ENCODE measurements at places on chromosomes 1 and 21.

DNA sequence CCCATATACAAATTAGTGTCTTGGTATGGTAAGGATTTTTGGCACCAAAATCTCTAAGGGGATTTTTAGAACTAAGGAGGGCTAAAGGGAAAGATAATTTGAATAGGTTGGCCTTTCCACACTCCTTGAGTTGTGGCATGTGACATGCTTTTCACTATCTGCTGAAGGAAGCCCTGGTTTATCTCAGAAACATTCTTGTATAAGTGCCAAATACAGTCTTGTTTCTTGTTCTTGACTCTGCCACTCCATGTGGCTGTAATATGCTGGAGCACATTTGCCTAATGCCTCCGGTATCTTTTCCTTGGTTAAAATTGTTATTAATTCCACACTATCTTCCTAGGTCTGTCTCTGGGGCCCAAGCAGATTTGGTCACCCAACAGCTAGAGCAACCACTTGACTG is 457.0 kb downstream of the USP25 start:
- no peak for DNase-seq

DNA sequence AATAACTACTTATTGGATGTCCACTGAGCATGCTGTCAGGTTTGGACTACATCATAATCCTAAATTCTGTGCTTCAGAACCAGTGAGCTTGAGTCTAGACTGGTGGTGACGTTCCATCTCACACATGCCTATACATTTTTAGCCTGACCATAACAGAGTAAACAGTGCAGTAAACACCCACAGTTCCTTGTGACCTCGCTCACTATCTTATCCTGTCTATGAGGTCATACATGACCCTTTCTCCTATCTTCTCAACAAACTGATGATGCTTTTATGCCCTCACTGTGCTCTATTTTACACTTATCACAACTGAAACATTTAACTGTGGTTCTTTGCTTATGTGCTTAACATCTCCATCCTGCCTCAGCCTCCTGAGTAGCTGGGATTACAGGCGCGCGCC is 91.2 kb downstream of the ENAH start:
- no peak for DNase-seq

DNA sequence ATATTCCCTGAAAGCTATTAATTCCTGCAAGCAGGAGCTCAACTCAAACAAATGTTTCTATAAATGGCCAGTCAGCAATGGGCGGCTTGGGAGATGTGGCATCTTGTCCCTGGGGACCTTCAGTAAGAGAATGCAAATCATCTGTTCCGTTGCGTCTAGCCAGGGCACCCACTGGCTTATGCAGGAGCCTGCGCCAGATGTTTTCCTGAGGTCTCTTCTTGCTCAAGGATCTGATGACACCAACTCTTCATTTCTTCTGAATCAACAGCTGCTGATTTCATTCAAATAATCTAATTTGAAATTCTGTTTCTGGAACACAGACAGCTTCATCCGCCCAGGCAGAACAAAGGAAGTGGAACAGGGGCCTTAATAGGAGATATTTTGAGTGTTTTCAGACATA is 70.0 kb upstream of the AJAP1 start:
- DNase-seq, result no peak

- no peak for DNase-seq
Observed at GRCh38 chr1:35927472-35927871, 3.4 kb upstream of the AGO3 start.

DNA sequence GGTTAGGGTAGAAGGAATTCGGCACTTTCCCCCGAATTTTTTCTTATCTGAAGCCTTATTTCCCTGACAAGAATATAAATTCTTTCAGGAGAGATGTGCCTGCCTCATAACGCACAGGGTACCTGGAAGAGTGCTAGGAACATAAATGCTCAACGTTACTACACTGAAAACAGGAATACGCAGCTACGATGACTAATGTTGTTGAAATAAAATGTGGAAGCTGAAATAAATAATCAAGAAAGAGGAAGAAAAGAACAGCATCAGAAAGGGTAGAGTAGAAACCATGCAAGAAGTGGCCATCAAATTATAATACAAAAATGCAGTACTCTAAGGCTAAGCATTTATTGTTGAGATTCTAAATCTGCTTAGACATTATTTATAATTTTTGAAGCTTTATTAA is 33.9 kb downstream of the SLC66A1 start:
- no peak for DNase-seq

DNA sequence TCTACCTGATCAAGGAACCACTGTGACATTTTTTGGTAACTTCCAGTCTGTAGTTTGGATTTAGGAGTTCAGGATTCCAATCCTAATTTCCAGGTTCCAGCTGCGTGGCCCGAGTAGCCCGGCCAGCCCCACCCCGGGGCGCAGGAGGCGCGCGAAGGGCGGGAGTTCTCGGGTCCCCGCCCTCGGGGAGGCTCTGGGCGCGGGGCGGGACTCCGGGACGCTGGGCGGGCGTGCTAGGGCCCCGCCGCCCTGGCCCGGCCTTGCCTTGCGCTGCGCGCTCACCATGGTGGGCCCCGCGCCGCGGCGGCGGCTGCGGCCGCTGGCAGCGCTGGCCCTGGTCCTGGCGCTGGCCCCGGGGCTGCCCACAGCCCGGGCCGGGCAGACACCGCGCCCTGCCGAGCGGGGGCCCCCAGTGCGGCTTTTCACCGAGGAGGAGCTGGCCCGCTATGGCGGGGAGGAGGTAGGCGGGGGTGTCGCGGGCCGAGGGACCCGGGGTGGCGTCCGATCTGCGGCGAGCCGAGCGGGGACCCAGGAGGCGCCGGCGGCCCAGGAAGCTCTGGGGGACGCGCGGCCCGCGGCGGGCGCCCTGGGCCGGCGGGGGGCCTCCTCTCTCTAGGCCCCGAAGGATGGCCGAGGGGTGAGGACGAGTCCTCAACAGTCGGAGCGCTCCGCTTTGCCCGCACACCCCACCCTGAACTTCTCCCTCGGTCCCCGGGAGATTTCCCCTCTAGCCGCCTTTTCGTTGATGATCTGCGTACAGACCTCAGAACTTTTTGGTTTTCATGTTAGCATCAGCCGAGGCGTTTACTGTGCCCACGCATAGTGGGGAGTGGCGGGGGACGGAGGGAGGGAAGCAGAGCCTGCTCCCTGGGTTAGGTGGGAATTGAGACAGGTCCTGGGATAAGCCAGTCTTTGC is at the start of gene NENF:
Gene NENF (plus strand): TSS at position 260 of the 916 bp plus-strand sequence. CDS start 24 bp downstream, at position 284.
- peak; percentile 54 for DNase-seq

- no peak for DNase-seq
Observed at GRCh38 chr1:111961773-111962565, 27.5 kb downstream of the KCND3 start.

- DNase-seq, result no peak
Observed at GRCh38 chr1:186792870-186793581, 35.7 kb upstream of the PLA2G4A start.

- DNase-seq, result peak; percentile 15
Observed at GRCh38 chr1:153122831-153123421, 9.6 kb upstream of the SPRR2F start.

DNA sequence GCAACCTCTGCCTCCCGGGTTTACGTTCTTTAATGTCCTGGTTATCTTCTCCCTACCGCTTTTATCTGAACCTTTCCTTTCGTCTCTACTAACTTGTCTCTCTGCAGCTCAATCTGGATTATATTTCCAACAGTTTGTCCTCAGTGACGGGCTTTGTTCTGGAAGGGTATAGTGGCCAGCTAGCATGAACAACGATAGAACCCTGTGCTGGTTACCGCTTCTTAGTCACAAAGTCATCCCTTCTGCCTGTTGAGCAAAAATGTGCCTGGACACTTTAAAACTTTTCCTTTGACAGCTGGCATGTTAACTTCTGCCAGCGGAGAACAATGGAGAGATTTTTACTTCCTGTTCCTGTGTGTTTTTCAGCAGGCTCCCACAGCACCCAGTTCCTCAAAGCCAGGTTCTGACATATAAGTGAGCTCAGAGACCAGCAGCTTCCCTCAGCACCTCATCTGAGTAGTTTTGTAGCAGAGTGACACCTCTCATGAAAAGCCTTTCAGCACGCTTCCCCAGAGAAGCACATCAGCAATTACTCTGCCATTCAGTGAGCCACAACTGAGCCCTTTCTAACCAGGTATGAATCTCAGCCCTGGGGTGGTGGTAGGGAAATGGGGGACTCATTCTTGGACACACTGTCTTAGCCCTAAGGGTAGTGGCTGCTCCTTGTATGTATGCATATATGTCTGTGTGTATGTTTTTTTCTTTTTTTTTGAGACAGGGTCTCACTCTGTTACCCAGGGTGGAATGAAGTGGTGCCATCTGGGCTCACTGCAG is 23.6 kb upstream of the CCDC17 start:
- DNase-seq, result no peak

DNA sequence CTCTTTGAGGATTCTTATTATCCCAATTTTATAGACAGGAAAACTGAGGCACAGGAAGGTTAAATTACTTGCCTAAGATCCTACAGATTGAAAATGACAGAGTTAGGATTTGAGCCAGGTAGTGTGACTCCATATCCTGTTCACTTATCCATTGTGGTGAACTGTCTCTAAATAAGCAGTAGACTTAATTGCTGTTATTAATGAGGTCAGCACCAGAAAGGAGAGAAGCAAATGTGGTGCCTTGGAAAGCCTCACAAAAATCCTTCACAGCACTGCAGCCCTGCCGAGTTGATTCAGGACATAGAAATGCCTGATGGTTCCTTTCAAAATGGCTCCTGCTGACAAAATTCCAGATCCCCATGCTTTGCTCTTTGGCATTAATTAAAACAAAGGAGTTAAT is 193.3 kb upstream of the BEND5 start:
- no peak for DNase-seq

DNA sequence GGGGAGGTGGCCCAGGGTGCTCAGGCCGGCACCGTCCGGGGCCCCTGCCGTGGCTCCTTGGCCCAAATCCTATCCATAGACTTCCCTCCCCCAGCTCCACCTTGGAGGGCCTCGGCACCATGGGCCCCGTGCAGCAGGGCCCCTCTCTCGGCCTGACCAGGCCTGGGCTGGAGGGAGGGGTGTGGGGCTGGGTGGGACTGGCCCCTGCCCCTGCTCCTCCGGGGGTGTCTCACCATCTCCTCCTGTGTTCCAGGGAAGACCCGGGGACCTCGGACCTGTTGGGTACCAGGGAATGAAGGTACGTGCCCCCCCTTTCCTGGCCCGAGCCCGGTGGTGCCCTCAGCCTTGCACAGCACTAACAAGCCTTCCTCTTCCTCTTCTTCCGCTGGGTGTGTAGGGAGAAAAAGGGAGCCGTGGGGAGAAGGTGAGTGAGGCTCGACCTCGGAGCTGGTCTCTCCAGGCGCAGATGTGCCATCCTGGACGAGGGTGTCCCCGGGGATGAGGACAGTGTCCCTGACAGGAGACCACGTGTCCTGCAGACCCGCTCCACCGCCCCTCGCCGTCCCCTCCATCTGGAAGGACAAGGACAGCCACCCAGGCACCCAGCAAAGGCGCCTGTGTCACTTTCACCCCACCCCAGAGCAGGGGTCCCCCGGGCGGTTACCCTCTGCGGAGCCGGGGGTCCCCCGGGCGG is 7.9 kb downstream of the COL6A1 start:
- DNase-seq, result no peak

- DNase-seq, result no peak
Observed at GRCh38 chr21:39714331-39714730, 30.7 kb upstream of the IGSF5 start.

DNA sequence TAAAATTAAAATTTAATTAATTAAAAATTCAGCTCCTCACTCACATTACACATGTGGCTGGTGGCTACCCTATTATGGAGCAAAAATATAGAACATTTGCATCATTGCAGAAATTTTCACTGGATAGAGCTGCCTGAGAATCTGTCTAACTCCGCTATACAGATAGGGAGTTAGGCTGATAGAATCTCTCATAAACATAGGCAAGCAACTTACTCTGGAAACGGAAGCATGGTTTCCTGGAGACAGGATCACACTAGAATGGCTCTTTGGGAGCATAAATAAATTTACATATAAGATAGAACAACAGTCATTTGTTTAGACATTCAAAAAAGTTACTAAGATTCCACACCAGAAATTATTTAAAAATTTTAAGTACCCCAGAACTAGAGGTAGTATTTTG is 12.2 kb upstream of the LAMC2 start:
- no peak for DNase-seq

DNA sequence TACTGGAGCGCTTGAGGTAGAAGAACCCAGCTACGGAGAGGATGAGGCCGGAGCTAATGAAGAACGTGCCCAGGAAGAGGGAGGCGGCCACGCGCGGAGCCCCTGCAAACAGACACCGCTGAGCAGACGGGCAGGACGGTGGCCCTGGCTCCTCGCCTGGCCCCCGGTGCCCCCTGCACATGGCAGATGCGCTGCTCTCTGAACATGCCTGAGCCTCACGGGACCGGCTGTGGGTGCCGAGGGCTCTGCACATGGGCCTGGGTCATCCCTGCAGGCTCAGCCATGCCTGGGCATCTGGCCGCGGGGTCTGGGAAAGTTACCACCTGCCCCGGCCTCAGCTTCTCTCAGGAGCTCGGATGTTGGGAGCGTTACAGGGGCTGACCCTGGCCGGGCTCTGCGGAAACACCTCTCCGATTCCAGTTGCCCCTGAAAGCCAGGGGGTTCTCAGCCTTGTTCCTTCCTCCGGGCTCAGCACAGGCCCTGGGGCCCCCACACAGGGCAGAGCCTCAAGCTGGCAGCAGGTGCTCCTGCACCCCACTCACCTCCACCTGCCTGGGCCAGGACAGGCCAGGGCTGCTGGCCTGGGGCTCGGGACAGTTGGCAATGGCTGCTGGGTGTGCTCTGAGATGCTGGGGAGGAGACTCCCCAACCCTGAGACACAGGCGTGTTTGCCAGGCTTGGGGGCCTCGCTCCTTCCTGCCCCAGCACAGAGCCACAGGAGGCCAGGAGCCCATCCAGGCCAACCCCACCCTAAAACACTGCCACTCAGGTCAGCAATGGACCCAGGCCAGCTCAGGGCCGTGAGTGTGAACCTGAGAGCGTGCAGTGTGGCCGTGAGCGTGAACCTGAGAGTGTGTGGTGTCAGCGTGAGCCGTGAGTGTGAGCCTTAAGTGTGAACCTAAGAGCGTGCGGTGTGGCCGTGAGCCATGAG is 12.1 kb upstream of the RNF223 start:
- DNase-seq, result no peak

GRCh38 chr1:32470431-32470830 is 5.6 kb downstream of the ZBTB8B start:
- no peak for DNase-seq

DNA sequence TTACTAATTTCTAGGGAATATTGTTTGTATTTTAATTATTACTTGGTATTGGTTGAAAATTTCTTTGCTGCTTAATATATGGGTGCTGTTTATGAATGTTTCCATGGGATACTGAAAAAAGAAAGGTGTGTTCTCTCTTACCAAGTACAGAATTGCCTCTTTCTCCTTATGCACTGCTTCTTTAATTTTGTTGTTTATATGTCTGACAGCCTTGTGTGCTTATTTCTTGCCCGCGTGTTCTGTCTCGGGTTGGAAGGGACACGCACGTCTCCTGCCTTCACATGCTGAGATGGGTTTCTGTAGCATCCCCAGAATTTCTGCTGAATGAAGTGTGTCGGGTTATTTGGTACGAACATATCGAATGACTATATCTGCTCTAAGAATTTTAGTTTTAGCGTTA is 51.1 kb downstream of the AGPAT3 start:
- no peak for DNase-seq

GRCh38 chr1:184889166-184889565 is 85.1 kb downstream of the NIBAN1 start:
- DNase-seq, result no peak

DNA sequence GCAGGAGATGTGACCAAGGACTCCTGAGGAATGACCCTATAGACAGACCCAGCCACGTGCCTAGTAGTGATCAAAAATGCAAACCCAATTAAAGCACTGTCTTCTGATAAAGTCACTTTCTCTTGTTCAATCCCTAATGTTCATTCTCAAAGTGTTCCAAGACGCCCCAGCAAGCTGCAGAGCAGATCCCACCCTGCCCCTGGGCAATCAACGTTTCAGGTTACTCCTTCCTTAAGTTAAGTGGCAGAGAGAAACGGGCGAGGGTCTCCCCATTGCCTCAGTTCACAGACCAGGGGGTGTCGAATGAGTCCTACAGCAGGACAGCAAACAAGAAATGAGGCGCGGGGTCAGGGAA is 699 bp upstream of the RGS2 start:
- DNase-seq, result no peak

Measured in NCI-H2029 (cell line).